ENCODE measurements at places on chromosomes 11 and 22.

DNA sequence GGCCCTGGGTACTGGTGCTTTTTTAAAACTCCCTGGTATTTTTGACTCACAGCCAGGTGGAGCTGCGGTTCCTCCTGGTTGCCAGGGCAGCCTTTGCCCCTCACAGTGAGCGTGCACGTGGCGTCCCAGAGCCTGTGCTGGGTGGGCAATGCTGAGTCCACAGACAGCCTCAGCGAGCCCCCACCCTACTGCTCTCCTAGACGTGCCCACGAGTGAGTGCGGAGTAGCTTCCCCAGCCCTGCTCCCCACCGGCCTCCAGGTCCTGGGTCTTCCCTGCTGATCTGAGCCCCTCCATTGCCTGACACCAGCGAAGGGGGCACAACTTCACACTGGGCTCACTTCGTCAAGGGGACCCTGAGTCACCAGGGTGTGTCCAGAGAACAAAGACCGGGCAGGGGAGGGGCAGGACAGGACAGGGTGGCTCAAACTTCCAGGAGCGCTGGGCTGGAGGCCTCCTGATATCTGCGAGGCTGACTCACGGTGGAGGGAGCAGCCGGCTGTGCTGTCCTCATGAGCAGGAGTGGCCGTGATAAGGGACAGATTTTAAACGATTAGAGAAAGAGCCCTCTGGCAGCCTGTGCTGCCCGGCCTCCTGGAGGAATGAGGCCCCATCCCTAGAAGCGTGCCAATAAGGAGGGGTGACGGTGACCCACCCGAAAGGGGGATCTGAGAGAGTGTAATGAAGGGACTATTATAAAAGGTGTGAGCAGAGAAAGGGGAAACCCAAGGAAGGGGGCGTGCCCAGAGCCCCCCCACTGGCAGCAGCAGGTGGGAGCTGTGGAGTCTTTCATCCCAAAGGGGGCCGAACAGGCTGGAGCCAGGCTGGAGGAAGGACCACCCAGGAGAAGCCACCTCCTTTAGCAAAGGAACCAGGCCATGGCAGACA lies 129.3 kb upstream of the FGF3 start:
- no peak for DNase-seq

GRCh38 chr11:87432022-87432421 lies 394.3 kb downstream of the TMEM135 start:
- no peak for DNase-seq

- no peak for DNase-seq
Observed at GRCh38 chr11:26762089-26762488, 40.2 kb upstream of the SLC5A12 start.

GRCh38 chr22:22687638-22688500 lies 43.5 kb downstream of the GGTLC2 start:
- peak; percentile 30 for DNase-seq

DNA sequence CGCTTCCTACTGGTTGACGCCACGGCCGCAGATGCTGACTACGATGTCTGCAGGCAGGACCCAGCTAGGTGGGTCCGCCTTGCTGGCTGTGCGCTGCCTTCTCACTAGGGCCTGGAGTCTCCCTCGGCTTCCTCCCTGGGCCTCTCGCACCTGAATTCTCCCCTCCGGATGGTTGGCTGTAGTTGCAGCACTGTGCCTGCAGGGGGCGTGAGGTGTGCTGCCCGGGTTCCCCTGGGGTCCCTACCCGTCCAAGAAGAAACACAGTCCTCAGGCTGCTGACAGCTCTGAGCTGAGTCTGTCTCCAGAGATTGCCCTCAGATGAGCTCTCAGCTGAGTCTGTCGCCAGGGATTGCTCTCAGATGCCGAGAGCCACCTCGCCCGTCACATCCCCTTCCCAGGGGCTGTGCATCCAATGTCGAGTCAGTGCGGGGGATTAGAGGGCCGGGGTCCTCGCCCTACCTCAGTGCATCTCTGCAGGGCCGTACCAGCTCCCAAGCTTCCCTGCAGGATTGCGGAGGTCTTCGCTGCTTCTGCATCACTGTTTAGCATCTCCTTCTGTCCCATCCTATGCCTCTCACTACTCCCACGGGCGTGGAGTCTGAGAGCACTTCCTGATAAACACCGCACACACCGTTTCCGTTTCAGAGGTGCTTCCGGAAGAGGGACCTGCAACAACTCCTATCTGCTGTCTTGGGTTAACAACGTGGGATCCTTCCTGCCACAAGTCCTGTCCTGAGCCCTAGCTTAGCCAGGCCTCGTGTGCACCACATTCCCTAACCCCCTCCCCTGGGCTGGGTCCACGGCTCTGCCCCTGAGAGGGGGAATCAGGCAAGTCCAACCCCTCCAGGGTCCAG lies 196.9 kb downstream of the CSNK2A3 start:
- DNase-seq: peak; percentile 77

- no peak for DNase-seq
Observed at GRCh38 chr11:122100756-122101080, 15.3 kb downstream of the BLID start.

DNA sequence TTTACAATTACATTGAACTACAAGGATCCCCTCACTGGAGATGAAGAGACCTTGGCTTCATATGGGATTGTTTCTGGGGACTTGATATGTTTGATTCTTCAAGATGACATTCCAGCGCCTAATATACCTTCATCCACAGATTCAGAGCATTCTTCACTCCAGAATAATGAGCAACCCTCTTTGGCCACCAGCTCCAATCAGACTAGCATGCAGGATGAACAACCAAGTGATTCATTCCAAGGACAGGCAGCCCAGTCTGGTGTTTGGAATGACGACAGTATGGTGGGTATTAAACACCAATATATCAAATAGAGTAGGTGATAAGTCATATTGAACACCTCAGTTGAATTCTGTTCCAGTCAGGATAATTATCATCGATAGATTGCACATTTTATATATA lies 4.4 kb downstream of the FBXO7 start:
- no peak for DNase-seq

DNA sequence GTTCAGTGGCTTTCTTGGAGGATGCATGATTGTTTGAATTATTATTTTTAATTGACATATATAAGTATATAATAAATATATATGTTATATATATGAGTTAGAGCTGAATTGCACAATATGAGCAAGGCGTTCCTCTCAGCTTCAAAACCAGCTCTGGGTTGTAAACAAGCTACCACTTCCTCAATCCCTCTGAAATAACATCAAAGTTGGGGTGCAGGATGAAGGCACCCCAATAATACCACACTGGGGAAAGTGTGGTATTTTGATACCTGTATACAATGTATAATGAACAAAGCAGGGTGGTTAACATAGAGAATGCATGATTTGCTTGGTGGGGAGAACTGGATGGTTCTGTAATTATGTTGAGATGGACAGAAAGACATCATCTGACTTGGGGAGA lies 1.7 kb upstream of the SORL1 start:
- no peak for DNase-seq

GRCh38 chr11:77636731-77637344 lies 756 bp downstream of the CLNS1A start:
- no peak for DNase-seq

DNA sequence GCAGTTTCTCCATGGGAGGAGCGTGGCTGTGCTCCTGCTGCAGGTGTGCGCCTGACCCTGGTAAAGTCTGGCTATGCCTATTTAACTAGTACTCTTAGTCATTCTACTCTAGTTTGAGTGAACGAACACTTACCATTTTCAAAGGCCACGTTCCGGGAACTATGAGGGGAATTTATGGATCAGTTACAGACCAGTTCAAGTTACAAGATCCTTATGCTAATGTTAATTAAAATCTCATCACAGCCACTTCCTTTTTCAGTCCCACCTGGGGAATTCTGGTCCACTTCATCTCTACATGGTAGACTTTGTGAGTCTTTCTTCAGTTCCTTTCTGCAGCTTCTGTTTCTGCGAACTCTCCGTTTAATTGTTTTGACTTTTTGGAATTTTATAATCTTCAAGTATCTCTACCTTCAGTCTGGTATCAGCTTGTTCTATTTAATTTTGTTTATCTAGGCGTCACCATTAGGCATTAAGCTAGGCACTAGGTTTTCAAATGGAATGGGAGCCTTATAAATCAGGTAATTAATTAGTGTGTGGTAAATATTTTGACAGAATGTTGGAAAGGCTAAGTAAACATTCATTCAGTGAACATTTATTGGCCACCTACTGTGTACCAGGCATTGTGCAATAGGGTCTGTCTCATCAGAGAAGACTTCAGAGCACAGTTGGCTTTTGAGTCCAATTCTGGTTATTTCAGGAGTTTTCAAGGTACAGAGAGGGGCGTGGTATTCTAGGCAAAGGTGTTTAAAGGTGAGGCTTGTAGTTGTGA lies 78.9 kb downstream of the GRK3 start:
- no peak for DNase-seq

GRCh38 chr11:6397636-6398035 lies 7.4 kb downstream of the SMPD1 start:
- DNase-seq: no peak

DNA sequence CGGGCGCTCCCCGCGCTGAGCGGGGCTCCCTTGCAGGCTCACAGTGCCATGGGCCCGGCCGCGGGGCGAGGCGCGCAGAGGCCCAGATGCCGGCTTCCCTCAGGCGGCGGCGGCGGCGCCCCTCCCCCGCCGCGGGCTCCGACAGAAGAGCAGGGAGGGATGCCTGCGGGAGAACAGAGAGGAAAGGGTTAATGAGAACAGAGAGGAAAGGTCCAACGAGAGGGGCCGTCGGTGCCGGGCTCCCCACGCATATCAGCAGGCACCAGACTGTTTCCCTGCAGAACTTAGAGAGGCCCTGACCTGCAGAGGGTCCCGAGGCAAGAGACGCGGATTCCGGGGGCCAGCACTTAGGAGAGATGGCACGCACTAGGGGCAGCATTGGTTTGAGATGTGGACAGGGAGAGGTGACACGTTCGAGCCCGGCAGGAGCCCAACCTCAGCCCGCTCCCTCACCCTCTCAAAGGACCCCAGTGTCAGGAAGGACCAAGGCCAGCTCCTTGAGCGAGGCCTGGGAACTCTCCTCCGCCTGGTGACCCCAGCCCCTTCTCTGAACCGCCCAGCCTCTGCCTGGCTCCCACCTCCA lies 9.1 kb downstream of the NRXN2 start:
- no peak for DNase-seq

DNA sequence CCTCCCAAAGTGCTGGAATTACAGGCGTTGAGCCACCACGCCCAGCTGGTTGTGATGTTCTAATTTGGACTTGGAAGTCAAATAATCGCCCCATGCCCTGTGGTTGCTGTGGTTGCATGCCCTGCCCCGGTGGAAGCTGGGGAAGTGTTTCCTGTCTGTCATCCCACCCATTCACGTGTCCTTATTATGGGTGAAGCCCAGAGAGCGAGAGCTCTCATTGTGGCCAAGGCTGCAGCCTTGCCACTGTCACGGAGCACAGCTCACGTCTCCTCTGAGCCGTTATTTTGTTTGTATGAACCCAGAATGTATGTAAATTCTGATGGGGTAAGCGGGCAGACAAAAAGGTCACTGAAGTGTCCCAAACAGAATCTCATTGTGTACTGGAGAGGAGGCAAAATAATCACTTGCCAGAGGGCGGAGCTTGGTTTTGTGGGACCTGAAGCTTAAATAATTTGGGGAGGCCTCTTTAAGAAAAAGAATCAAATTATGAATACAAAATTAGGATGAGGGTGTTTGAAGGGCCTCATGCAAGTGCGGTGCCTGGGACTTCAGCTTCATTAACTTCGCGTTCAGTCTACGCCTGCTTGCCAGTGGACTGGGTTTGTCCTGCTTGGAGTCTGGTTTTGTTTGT lies 25.8 kb upstream of the TREH start:
- peak; percentile 32 for DNase-seq

GRCh38 chr22:45881524-45881875 lies 95.5 kb downstream of the WNT7B start:
- DNase-seq: no peak

- DNase-seq: no peak
Observed at GRCh38 chr22:38923463-38924346, 33.7 kb upstream of the APOBEC3A start.

GRCh38 chr11:114812733-114813132 lies 134.4 kb downstream of the NXPE2 start:
- DNase-seq: no peak

DNA sequence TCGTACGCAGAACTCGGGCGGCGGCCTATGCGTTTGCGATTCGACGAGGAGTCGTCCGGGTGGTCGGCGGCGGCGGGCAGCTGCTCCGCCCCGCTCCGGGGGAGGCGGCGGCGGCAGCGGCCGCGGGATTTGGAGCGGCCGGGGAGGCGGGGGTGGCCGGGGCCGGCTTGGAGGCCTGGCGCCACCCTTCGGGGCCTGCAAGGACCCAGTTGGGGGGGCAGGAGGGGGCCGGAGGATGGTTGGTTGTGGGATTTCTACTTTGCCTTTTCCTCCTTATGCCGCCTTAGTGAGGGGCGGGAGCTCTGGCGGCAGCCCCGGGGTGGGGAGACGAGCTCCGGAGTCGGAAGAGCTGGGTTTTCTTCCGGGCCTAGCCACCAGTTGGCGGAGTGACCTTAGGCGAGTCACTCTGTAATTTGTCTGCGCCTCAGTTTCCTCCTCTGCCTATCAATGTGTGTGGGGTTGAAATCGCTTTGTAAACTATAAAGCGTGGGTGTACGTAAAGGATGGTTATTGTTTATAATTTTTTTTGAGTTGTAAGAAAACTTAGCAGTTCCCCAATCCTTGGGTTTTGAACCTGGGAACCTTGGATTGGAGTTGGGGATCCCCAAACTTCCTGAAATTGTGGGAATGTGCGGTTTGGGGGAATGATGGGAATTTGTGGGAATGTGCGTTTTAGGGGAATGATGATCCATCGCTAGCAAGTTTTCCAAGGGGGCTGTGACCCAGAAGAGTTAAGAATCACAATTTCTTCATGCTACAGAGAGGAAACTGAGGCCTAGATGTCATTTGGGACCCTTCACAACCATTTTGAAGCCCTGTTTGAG lies 679 bp downstream of the TUG1 start:
- DNase-seq: peak; percentile 51

DNA sequence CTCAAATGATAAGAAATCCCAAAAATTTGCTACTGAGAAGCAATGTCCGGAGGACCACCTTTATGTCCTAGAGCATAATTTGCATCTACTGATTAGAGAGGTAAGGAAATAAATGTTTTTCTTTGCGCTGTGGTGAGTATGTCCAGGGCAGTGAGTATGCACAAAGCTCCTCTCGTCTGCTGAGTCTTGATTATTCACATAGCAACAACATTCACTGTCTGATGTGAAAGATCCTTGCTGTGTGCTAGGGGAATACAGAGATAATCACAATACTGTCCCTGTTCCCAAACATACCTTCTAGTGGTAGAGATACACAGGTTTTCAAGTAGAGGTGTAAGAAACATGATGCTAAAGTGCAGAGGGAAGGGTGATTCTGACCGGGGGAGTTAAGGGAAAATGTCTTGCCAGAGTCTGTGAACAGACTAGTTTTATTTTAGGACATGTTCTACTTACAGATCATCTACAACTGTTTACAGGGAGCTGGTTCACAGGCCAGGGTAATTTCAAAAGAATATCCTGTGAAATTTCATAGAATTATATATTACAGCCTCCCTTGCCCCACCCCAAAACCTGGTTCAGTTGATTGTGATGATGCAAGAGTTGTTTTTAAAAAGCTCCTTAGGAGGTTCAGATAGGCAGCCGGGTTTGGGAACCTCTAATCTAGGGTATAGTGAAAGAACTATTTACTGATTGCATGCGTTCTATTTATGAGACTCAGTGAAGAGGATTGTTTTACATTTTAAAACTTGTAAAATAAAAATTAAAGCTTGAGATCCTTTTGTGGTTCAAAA lies 12.6 kb downstream of the MED17 start:
- no peak for DNase-seq

GRCh38 chr22:45090497-45090910 lies 73.2 kb upstream of the NUP50 start:
- DNase-seq: no peak
